ENCODE measurements at places on chromosomes 1 and 21. TPM values are rescaled to one million over a fixed set of nuclear protein-coding genes. Genes with fewer than 3 reads are reported as not detected.

TENT5C gene
- total RNA-seq = 11.2 TPM

DNA sequence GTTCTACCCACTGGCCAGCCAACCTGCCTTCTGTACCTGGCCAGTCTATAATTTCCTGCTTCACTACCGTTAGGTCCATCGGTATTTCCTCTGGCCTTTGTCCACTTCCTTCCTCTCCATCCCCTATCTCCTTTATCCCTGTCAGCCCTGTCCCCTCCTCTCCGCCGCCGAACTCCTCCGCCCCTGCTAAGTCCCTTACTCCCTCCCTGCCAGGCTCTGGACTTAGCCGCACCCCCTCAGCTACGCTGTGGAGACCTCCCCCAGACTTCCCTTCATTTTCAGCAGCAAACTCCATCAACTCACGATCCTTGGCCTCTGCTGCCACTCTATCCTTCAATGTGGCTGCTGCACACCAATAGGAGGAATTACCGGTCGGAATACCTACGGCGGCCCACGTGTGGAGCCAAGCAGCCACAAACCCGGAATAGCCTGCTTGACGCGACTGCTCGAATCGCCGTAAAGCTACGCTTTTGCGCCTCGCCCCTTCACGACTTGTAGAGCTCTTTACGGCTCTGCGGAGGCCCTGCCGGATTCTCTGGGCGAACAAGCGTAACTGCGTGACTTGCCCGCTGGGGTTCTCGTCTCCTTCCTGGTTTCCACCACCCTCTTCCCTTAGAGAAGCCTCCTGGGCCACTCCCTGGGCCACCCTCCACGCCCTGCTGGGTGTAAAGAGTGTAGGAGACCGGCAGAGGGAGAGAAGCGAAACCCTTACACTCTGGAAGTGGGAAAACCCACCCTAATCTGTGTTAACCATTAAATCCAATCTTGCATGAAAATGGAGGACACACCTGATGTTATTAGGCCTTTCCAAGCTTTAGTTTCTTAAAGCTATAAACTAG, at the start of gene ZNHIT6:
ZNHIT6 (minus strand) TSS at position 444 of the 839 bp plus-strand sequence; CDS start at position 295, 149 bp downstream.
- peak; percentile 93 for DNase-seq
- no peak within 1 kb of the TSS for H3K27ac ChIP-seq
- H3K4me3 ChIP-seq = no peak within 1 kb of the TSS
- H3K27me3 ChIP-seq = no peaks in the 10 kb centered on the region
- H3K4me1 ChIP-seq = peaks cover 21% of the 10 kb centered on the region

GRCh38 chr1:187551061-187551460, 722.3 kb downstream of the PLA2G4A start:
- no peaks in the 10 kb centered on the region for H3K36me3 ChIP-seq
- no peak for DNase-seq
- no peak overlapping the region for H3K4me3 ChIP-seq
- H3K4me1 ChIP-seq = no peaks in the 10 kb centered on the region
- H3K27ac ChIP-seq = no peak overlapping the region

DNA sequence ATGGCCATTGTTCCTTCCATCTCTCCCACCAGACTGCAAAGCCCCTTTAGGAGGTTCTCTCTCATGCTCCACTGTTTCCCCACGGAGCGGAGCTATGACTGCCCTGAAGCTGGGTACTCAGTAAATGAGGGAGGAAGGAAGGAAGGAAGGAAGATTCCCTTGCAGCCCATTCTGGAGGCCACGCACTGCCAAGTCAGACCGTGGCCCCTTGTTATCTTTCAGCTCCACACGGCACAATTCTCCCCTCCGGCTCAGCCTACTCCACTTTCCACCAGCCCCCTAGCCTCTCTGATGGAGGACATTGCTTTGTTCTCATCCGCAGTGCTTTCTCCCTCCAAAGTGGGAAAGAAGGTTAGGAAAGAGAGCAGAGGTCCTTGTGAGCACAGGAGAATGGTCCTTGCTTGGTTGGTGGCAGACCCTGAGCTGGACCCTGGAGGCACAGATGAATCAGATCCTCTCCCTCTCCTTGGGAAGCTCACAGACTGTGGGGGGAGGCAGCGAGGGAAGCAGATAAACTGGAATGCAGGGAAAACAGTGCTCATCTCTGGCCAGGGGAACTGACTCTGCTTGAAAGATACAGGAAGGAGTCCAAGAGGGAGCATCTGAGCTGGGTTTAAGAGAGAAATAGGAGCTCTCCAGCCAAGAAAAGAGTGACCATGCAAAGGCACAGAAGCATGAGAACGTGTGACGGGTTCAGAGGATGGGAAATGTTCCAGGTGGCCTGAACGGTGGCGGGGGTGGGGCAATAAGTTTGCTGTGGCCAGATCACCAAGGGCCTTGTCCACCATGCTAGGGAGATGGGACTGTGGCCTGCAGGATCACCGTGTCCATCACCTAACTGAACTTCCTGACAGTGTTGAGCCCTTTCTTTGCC, 52.6 kb downstream of the GLIS1 start:
- H3K27me3 ChIP-seq = no peaks in the 10 kb centered on the region
- no peak overlapping the region for H3K27ac ChIP-seq
- DNase-seq = no peak
- peaks cover 6% of the 10 kb centered on the region for H3K4me1 ChIP-seq

OR6K3 gene
- not detected for total RNA-seq

- no peak for DNase-seq
- peaks cover 30% of the 10 kb centered on the region for H3K36me3 ChIP-seq
- no peak overlapping the region for H3K27ac ChIP-seq
- H3K4me3 ChIP-seq = no peak overlapping the region
- no peaks in the 10 kb centered on the region for H3K27me3 ChIP-seq
Observed at GRCh38 chr1:37905727-37906126, 41.1 kb downstream of the INPP5B start.

DNA sequence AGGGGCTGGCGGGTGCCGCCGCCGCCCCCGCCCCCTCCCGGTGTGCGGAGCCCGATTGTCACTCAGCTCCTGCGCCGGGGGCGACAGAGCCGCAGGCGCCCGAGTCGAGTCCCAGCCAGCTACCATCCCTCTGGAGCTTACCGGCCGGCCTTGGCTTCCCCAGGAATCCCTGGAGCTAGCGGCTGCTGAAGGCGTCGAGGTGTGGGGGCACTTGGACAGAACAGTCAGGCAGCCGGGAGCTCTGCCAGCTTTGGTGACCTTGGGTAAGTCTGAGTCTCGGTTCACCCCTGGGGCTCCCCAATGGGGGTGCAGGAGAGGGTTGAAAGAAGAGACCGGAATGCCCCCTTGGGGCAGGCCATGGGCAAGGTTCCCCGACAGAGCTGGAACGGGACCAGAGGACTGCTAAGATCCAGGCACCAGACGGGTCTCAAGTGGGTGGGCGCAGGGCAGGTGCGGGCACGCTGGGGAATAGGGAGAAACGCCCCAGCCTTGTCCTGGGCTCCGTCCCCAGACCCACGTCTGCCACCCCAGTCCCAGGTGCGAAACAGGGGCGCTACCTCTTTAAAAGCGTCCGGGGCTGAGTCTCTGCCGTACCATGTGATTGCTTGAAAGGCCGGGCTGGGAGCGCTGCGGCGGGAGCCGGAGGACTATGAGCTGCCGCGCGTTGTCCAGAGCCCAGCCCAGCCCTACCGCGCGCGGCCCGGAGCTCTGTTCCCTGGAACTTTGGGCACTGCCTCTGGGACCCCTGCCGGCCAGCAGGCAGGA, at the start of gene ADORA1:
ADORA1 (plus strand) TSS at position 61 of the 765 bp plus-strand sequence. CDS start 1,116 bp downstream, outside the sequence.
- H3K27ac ChIP-seq = no peak within 1 kb of the TSS
- peaks cover 12% of the 10 kb centered on the region for H3K4me1 ChIP-seq
- no peaks in the 10 kb centered on the region for H3K36me3 ChIP-seq

KCNJ10 gene
- not detected for total RNA-seq

GRCh38 chr1:229470406-229471043, 36.6 kb upstream of the ACTA1 start:
- no peaks in the 10 kb centered on the region for H3K4me1 ChIP-seq
- DNase-seq = no peak
- H3K27me3 ChIP-seq = no peaks in the 10 kb centered on the region
- no peak overlapping the region for H3K27ac ChIP-seq
- peaks cover 31% of the 10 kb centered on the region for H3K36me3 ChIP-seq

DNA sequence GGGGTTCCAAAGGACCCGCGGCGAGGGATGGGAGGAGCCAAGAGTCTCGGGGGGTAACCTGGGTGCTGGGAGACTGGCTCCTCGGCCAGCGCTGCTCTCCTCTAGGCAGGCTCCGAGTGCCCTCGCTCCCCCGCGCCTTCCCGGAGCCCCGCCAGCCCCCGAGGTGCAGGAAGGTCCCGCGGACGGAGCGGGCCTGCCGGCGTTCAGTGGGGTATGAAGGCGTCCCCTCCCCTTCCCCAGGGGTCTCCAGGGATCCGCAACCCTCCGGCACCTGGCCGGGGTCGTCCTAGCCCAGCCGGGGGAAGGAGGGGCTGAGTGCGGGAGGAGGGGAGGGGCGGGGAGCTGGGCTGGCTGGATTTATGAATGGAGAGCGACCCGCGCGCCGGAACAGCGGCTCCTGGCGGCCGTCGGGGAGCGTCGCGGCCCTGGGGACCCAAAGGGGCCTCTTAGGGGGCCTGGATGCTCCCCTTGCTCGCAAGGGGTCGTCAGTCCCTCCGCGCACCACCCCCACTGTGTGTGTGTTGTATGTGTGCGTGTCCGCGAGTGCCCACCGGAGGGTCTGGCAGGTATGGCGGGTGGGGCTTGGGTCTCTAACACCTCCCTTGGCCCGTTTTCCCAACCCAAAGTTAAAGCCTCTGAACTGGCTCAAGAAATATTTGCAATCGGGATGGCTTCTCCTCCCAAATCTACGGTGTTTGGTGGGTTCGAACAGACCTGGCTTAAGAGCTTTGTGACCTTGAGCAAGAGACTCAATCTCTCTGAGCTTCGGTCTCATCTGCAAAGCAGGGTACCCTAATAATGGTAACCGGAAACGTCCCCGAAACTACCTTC, 642 bp downstream of the HCRTR1 start:
- no peak overlapping the region for H3K27ac ChIP-seq
- H3K4me3 ChIP-seq = no peak overlapping the region
- H3K4me1 ChIP-seq = peaks cover 2% of the 10 kb centered on the region
- no peaks in the 10 kb centered on the region for H3K36me3 ChIP-seq
- DNase-seq = peak; percentile 50

DNA sequence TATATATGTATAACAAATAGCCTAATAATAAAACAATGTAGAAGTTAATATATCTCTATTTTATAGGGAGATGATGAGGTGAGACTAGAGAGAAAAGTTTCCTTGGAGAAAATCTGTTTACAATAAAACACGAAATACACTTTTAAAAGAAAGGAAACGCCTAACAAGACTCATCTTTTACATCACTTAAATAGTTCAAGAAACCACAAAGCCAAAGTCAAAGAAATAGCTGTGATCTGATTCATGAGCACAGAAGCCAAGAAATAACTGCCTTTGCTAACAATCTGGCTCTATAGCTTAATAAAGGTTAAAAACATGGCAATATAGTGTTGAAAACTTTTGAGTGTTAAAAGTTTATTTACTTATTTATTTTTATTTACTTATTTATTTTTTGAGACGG, 61.5 kb downstream of the TOR3A start:
- DNase-seq = no peak
- peaks cover 41% of the 10 kb centered on the region for H3K4me1 ChIP-seq
- peaks cover 5% of the 10 kb centered on the region for H3K36me3 ChIP-seq
- H3K4me3 ChIP-seq = no peak overlapping the region

GRCh38 chr1:185315445-185316071, 1.5 kb downstream of the IVNS1ABP start:
- H3K27me3 ChIP-seq = no peaks in the 10 kb centered on the region
- peaks cover 17% of the 10 kb centered on the region for H3K36me3 ChIP-seq
- DNase-seq = peak; percentile 12
- H3K27ac ChIP-seq = peak overlapping the region; percentile 94
- H3K4me1 ChIP-seq = peaks cover 49% of the 10 kb centered on the region
- peak overlapping the region; percentile 92 for H3K4me3 ChIP-seq
